M059J (cell line): ENCODE measurements at places on chromosomes 11 and 22.

- DNase-seq: peak; percentile 43
These were observed 787.1 kb upstream of the API5 start for GRCh38 chr11:42524534-42525227.

DNA sequence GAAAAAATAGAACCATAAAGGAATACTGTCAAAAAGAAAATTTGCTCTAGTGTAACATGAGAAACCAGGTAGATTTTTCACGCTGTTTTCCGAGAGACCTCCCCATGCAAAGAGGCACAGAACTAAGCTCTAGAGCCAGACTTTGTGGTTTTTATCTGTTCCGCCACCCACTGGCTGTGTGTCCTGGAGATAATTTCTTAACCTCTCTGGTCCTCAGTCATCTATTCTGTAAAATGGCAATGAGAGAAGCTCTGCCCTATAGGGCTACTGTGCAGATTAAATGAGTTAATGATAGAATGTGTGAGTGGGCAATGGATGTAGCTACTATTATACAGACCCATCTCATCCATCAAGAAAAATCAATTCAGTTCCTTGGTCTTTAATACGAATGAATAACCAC, 9.4 kb upstream of the SIGIRR start:
- DNase-seq: no peak

GRCh38 chr11:73645972-73646631, at the start of gene PLEKHB1:
Gene PLEKHB1, plus strand, starts transcription at chr11:73646581. Its CDS starts 28 bp downstream, at chr11:73646609.
- no peak for DNase-seq

DNA sequence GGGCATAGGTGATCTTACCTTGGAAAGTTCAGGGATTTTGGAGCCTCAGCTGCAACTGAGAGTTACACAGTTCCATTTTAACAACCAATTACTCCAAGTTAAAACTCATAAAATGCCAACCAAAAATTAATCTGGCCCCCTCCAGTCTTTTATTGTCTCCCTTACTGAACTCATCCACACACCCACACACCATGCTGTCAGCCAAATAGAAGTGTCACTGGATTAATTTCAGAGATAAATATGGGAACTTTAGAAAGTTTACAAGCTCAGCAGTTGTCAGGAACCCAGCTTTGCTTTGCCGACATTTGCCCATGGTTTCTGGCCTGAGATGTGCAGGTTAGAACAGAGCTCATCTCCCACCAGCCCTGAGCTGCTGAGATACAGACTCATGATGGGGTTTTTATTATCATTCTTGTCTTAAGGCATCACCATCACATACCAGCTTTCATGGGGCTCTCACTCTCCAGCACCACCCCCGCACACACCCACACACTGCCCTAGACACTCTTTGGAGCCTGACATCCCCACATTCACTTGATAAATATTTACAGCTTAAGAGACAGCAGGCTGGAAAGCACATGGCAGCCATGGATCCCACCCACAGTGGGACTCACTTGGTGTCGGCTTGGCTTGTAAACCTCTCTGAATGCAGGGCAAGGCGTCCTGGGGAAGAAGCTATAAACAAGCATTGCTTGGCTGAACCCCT, 23.7 kb upstream of the CTR9 start:
- peak; percentile 56 for DNase-seq

DNA sequence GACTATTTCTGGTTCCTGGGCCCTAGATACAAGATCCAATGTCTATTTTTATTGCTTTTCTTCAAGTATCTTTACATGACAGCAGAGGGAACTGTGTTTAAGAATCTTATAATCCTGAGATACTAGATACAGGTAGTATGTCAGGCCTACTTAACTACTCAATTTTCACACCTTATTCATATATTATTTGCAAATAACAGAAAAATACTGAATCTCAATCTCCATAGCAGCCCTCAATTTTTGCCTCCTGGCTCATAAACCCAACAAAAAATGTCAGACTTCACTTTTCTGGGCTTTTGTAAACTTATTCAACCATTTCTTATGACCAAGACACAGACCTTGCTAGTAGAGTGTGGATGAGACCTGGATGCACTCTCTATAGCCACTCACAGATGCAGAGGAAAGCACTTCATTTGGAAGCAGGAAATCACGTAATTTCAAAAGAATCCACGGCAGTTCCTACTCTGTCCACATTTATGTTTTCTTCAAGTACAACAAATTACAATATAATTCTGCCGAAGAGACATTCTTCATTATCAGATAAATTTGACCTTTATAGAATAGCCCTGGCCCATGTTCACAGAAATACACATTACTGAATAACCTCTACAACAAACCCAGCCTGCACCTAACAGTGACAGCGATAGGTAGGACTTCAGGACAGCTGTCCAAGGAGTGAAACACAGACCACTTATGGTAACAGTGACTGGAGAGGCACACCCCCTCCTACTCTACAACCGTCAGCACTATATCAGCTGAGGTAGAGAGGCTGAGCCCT, 62.0 kb upstream of the YPEL1 start:
- no peak for DNase-seq

- DNase-seq: no peak
These were observed 403.8 kb downstream of the CNTN5 start for GRCh38 chr11:99424313-99425084.

DNA sequence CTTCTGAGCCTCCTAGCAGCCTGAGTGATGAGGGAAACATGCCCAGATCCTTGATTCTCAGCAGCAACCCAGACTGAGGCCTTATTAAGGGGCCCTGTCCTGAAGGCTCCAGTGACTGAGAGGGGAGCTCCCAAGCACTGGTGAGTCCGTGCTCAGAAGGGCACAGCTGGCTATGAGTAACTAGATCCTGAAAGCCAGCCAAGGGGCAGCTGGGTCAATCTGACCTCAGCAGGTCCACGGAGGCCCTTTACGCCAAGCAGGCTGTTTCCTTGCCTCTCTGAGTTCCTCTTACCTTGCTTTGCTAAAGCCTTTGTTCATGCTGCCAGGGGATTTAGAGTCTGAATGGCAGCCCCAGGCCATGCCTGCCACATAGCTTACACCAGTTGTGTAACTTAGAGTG, 19.3 kb upstream of the MIEF1 start:
- peak; percentile 67 for DNase-seq

- no peak for DNase-seq
These were observed 284 bp downstream of the CCS start for GRCh38 chr11:66593303-66593635.

DNA sequence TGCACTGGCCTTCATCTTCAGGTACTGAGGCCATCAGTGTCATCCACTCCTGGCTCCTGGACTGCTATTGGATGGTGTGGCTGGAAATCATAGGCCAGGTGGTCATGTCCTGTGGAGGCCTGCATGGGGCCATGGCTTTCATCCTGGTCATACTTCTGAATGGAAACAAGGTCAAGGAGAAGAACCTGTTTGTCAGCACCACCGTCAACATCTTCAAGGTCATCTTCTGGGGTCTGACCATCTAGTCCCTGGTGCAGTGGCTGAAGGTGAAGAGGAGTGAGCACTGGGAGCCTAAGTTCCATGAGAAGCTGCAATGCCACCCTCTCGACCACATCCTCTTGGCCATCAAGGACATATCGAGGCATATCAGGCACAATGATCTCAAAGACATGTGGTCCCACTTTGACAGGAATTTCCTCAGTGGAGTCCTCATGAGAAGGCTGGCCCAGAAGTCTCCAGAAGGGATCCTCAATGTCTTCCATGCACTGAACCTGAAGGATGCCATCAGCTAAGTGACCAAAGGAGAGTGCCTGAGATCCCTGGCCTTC, 120.0 kb upstream of the SERPIND1 start:
- DNase-seq: no peak

DNA sequence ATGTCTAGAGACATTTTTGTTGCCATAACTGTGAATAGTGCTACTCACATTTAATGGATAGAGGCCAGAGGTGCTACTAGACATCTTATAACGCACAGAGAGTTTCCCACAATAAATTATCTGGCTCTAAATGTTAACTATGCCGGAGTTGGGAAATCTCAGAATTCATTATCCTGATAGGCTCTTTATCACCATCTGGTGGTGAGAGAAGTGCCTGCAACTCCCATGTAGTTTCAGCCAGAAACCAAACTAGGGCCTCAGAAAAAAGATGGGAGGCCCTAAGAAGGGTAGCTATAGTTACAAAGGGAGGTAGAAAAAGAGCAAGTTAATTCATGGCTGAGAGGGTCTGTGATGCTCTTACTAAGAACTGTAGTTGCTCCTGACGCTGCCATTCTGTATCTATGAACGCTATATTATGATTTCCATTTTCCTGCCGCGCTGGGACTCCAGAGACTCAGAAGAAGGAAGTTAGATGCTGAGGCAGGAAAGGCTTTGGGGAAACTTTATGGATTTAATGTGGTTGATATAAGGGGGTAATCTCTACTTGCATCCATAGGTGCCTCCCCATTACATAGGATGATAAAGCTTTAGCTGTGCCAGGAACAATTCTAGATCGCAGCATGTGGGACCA, 22.9 kb upstream of the MRPL17 start:
- peak; percentile 58 for DNase-seq

GRCh38 chr22:27418261-27418660, 383.3 kb downstream of the MN1 start:
- DNase-seq: no peak

GRCh38 chr11:134939031-134939430, 527.0 kb upstream of the B3GAT1 start:
- no peak for DNase-seq

DNA sequence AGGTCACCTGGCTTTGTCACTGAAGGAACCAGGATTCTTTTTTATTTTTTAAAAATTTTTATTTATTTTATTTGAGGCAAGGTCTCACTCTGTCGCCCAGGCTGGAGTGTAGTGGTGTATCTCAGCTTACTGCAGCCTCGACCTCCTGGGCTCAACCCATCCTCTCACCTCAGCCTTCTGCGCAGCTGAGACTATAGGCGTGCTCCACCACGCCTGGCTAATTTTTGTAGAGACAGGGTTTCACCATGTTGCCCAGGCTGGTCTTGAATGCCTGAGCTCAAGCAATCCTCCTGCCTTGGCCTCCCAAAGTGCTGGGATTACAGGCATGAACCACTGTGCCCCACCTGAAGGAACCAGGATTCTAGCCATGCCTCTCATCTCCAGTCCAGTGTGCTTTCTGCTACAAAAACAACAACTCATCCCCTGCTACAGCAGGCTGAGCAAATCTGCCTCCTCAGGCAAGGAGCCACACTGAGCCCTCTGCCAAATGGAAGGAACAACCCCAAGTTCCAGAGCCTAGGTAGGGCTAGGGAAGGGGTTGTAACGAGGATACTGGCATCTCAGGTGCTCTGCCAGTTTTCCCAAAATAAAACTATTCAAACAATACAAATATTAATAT, 2.6 kb upstream of the PEX26 start:
- no peak for DNase-seq

GRCh38 chr22:44642096-44642644, 59.8 kb upstream of the PRR5 start:
- no peak for DNase-seq

DNA sequence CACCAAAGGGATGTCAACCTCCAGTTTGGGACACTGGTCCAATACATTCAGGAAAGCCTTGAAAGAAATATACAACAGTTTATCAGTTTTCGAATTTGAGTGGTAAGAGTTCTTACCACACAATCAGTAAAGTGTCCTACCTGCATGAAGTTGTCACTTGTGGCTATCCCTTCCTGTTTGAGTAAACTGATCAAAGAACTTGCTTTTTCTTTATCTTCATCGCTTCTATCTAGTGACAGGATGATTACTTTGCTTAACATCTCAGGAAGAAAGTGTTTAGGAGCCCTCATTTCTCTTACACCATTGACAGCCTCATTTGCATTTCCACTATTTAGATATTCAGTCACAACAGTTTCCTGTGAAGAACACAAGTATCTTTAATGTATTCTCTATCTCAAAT, 8.4 kb downstream of the EIF4G2 start:
- no peak for DNase-seq

GRCh38 chr11:83115551-83115950, 41.4 kb upstream of the PCF11 start:
- no peak for DNase-seq

DNA sequence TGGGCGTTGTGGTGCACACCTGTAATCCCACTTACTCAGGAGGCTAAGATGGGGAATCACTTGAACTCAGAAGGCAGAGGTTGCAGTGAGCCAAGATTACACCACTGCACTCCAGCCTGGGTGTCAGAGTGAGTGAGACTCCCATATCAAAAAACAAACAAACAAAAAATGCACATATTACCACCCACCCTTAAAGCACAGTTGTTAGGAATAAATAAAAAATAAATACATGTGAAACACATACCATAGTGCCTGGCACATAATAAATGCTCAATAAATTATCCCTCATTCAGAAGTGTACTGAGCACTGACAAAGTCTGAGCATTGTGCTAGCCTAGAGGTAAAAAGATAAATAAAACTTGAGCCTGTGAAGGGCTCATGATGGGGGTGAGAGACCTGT, 9.0 kb upstream of the JAML start:
- DNase-seq: no peak

DNA sequence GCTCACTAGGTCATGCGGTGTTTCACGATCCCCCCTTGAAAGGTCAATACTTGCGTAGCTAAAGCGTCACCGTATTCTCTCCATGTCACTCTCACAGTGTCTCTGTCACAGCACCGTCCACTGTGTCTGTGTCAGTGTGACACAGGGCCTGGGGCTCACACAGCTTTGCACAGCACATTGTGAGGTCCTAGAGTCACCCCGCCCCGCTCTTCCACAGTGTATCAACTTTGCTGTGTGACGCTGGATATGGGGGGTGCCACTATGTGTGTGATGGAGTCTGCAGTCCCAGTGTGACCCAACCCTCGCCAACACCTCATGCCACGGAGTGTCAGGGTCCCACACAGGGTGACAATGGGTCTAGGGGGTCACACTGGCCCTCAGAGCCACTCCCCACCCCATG, 583 bp downstream of the P4HA3 start:
- DNase-seq: no peak

DNA sequence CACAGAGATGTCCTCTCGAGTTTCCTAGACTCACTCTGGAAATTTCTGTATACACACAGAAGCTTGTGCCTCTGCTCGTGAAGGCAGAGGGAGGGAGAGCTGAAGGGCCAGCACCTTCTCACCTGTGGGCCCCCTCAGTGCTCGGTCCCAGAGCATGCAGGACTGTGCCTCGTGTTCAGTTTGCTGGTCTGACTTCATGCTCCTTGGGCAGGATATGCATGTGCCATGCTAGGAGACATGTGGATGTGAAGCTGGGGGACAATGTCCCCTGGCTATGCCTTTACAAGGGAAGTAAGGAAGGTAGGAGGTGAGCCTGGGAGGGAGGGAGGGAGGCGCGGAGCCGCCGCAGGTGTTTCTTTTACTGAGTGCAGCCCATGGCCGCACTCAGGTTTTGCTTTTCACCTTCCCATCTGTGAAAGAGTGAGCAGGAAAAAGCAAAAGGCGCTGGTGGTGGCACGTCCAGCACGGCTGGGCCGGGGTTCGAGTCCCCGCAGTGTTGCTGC, 22.6 kb downstream of the NEAT1 start:
- DNase-seq: no peak

DNA sequence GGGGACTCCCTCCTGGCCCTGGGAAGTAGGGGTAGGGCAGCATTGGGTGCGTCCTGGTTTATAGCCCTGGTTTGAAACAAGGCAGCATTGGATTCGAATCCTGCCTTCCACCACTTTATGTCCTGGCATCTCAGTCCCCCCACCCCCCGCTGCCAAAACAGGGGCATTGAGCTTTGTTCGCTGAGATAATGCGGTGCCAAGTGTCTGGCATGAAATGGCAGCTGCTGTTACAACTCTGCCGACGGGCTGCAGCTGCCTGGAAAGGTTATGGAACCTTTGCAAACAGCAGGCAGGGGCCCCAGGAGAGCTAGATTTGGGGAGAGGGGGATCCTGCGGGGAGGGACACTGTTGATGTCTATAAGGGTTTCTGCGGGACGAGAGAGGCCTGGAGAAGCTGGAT, 1.9 kb downstream of the TST start:
- no peak for DNase-seq

GRCh38 chr22:20174785-20175596, 24.1 kb upstream of the CCDC188 start:
- DNase-seq: peak; percentile 18

GRCh38 chr11:12222055-12222792, 111.8 kb downstream of the MICAL2 start:
- no peak for DNase-seq
